LNCaP clone FGC (cell line): ENCODE measurements at places on chromosomes 3 and 15.
A peak's percentile ranks its signal among the peaks of the same experiment; 100 is the strongest.

DNA sequence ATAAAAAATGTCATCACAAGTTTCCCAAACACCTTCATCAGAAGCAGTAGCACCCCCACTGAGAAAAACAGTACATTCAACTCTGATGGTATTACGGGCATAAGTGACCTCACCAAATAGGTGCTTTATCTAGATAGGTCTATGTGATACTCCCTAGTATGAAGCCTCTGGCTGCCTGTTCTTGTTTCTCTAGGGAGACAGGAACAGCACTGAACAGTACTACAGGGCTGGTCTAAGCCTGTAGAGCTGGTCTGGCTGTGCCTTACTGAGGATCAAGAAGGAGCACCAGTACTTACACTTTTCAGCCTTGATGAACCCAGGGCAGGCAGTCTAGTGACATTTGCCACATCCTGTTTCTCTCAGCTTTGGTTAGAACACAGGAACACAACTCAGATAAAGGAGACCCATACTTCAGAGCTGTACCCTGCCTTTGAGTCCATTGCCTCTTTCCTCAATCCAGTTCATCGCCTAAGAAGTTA is 35.9 kb downstream of the OXNAD1 start:
- no peak for DNase-seq

DNA sequence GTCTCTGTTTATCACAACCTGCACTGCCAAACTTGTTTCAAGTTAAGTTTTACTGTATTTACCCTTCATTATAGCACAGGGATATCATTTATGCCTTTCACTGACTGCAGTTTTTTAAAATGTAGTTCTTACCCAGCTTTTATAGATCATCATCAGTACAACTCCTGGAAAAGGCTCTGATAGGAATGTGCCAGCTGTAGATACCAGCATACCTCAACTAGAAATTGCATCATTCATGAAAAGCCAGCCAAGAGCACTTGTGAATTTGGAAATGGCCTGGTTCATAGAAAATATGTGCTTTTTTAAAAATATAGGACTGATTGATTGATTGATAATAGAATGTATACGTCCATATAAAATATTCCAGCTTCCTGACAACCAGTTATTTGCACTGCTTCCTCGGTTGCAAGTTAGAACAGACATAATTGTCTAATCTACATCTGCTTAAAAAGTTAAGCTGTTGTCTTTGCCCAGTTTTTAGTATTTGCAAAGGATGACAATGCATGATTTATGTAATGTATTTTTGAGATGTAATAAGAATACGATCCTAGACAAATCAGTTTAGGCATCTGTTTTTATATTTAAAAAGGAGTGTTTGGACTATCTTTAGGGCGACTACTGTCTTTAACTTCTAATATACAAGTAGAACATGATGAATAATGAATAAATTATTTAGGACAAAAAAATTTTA is 58.5 kb downstream of the DCUN1D1 start:
- DNase-seq: peak; percentile 46

DNA sequence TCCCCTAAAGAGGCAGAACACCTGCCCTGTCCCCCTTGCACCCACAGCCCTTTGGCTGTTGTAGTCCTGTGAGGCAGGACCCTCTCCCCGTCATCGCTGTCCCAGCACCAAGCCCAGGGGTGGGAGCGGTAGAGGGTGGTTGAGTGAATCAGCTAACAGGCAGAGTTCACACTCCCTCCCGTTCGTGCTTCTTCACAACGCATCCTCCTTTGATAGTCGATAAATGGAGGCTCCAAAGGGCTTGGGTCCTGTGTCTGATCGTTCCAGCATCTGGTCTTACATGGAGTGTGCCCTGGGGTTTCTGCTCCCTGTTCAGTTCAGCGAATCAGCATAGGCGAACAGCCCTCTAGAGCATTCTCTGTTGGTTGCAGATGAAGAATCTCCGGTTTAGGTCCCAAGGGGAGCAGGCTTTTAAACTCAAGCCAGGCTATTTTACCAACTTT is 820 bp upstream of the HMCES start:
- DNase-seq: no peak

- no peak for DNase-seq
Measured at GRCh38 chr15:41566121-41566885, 7.3 kb downstream of the TYRO3 start.

DNA sequence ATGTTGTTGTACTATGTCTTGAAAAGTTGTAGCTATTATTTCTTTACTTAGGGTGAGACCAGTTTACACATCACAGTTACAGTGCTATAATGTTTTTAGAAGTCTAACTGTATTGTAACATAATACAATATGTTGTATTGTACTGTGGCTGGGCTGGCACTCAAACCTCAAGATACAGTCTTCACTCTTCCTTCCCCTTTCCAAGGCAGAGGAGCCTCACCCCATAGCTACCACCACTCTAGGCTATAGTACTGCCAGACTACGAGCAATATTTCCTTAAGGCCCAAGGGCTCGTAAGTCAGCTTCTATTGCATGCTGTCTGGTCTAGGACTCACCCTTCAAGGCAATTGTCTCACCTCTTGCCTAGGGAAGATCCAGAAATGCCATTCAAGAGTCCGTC is 597.7 kb downstream of the OTOL1 start:
- DNase-seq: no peak

DNA sequence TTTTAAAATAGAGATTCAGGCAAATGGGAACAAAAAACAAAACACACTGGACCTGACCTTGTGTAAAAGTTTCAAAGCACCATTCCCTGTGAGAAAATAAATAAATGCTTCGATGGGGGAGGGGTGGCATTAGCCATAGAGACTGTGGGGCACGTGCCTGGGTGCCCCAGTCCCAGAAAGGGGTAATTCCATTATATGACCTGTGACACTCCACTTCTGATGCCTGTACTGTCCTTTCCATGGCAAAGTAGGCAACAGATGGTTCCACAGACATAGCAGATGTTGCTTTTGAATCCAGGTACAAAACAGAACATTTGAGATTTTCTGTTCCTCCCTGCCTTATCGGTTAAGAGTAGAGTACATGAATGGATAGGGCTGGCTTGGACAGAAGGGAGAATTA is 3.9 kb downstream of the PHLDB2 start:
- DNase-seq: no peak

- DNase-seq: no peak
Measured at GRCh38 chr3:123333401-123333800, 115.5 kb downstream of the ADCY5 start.

GRCh38 chr15:96047255-96047931 is 283.1 kb upstream of the NR2F2 start:
- no peak for DNase-seq

GRCh38 chr15:80367094-80367493 is 37.1 kb upstream of the ARNT2 start:
- DNase-seq: no peak

DNA sequence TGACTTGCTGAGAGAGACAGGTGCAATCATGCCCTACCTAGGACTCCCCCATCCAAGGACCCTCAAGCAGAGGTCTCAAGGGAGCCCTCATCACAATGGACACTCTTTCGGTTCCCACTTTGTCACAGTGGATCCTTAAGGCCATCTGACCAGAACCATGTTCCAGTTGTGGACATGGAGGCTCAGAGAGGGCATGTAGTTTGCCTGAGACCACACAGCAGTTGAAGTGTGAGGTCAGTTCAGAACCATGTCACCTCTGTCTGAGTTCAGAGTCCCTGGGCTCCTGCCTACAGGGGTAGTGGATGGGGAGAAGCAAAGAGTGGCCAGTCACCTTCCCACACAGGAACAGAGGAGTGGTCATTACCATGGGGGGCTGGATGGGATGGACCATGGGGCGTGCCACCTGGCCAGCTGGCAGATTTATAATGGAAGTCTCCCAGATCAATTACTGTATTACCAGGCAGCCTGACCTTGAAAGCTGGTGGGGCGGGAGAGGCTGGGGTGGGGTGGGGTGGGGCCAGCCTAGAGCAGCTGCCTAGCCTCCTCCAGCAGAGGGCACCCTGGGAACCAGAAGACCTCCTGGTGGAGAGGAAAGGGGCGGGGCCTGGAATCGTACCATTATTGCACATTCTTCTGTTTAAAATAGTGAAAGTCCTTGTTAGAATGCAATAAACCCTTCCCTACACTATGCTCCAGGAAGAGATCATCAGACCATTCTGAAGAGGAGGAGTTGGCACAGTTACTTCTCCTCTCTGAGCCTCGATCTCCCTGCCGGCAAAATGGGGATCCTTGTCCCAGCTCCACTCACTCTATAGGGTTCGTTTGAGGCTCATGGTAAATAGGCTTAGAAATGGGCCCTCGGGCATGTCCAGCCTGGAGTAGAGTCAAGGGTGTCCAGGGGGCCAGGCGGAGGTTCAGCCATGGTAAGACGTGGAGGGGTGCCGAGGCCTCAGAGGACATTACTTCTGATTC is 26.9 kb upstream of the LINGO1 start:
- DNase-seq: peak; percentile 8

DNA sequence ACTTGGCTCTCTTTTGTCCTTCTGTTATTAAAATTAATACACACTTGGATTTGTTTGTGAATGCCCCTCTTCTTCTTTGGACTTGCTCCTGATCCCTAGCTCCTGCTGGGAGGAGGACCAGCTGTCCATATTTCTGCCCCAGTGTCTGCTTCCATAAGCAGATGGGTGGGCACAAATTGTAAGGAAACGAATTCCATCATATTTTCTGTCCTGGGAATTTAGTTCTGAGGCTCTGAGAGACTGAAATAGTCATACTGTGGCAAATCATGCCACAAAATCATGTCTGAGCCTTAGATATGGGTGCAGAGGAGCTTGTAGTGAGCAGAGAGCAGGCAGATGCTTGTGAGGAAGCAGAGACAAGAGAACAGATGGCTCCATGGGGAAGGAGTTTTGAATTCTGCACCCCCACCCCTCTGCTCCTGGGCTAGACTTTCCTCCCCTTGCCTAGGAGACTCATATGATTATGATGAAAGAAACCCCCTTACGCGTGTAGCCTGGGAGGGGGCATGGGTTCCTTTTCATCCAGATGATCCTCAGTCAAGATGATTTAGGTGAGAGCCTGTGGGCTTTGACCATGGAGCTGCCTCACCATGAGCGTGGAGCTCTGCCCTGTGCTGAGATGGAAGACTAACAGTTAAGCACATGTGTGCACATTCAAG is 50.6 kb downstream of the SV2B start:
- DNase-seq: no peak

DNA sequence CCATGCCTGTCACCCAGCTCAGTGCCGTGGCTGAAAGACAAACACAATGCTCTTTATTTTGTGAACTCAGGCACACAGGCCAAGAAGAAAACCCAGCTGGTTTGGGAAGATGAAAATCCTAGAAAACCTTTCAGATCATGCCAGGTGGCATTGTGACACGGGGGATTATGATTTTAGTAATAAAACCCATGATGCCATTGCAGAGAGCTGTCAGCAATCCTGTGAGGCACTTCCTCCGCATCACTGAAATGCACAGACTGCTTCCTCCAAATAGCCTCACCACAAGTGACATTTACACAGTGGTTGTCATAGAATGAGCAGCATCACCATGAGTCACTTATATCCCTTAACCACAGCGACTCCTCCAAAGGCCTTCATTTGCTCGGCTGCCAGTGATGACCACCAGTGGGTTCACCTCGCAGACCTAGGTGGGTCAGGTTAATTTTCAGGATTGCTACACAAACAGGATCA is 22.7 kb downstream of the ABHD6 start:
- DNase-seq: no peak

DNA sequence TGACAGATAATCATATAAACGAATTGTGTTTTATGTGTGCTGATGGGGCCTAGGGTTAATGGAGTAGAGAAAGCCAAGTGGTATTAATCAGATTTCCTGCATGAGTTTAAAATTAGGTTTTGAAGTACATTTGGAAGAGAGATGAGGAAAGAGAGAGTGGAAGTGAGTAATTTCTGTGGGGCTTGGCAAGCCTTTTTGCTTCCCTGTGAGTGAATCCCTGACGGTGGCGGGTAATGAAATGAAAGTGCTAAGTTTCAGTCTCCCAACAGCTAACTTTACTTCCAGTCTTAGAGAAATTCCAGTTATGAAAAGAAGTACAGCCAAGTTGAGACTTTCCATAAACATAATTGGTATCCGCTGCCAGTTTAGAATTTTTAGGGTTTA is 139.4 kb downstream of the BBX start:
- no peak for DNase-seq

DNA sequence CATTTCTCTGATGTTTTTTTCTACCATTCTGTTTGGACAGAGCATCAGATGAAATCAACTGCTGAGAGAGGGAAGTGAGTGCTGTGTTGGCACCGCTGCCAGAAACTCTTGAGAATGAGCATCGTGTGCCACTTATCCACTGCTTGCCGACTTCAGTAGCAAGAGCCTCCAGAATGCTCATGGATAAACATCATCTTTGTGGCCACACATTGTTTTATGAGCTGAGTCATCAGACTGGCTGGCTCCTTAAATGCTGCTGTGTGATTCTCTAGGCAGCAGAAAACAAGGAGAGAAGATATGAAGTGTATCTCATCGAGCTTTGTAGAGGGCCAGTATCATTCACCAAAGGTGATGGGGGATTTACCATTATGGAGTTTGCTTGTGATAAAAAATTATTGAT is 3.4 kb upstream of the DOCK3 start:
- peak; percentile 89 for DNase-seq

- DNase-seq: no peak
Measured at GRCh38 chr3:66224220-66224619, 3.4 kb downstream of the SLC25A26 start.

- DNase-seq: no peak
Measured at GRCh38 chr15:43251871-43252250, 14.9 kb downstream of the TGM5 start.

- DNase-seq: no peak
Measured at GRCh38 chr3:18835021-18835420, 313.3 kb upstream of the KCNH8 start.

- no peak for DNase-seq
Measured at GRCh38 chr3:164132878-164133277, 945.4 kb downstream of the SI start.

DNA sequence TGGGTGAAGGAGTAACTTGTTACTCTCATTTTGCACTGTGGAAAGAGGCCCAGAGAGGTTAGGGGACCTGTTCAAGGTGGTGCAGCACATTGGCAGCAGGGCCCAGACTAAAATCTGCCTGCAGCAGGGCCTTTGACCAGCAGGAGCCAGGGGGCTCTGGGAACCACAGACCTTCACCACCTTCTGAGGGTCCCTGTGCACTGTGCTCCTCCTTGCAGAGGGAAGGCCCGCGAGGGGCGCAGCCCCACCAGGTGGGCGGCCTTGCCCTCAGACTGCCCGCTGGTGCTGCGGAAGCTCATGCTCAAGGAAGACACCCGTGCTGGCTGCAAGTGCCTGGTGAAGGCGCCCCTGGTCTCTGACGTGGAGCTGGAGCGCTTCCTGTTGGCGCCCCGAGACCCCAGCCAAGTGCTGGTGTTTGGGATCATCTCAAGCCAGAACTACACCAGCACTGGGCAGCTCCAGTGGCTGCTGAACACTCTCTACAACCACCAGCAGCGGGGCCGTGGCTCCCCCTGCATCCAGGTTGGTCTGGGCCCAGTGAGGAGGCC is 61.5 kb upstream of the FGD5 start:
- DNase-seq: no peak
